ENCODE measurements at places on chromosomes 2 and 18. TPM values are rescaled to one million over a fixed set of nuclear protein-coding genes. Genes with fewer than 3 reads are reported as not detected.

DNA sequence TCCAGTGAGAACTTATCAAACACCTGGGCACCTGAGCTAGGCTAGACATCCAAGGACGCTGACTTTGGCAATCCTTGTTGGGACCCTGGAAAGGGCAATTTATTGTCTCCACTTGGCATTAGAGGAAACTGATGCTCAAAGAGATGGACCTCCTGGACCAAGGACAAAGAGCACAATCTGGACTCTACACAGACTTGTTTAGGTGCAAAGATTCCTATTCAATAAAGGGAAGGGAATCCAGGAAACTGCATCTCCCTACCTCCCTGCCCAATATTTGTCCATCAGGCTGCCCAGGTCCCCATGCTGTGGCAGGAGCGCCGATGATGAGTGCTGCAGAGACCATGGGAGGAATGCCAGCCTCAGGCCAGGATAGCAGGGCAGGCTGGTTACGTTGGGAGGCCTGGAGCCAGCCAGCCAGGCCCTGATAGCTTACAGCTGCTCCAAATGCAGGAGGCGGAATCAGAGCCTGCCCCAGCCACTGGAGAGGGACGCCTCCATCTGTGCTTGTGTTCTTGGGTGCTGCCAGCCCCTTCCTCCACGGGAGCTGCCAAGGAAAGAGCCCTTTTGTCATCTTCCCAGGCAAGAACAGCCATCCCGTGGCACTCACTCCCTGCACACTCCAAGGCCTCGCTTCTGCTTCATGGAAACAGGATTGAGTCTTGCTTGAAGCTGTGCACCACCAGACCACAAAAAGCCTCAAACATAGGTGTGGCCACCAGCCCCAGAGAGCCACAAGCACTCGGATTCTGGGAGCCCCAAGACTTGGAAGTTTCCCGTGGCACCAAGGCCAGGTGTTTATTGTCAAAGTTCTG is 60.0 kb downstream of the HS1BP3 start:
- no peak for DNase-seq

DNA sequence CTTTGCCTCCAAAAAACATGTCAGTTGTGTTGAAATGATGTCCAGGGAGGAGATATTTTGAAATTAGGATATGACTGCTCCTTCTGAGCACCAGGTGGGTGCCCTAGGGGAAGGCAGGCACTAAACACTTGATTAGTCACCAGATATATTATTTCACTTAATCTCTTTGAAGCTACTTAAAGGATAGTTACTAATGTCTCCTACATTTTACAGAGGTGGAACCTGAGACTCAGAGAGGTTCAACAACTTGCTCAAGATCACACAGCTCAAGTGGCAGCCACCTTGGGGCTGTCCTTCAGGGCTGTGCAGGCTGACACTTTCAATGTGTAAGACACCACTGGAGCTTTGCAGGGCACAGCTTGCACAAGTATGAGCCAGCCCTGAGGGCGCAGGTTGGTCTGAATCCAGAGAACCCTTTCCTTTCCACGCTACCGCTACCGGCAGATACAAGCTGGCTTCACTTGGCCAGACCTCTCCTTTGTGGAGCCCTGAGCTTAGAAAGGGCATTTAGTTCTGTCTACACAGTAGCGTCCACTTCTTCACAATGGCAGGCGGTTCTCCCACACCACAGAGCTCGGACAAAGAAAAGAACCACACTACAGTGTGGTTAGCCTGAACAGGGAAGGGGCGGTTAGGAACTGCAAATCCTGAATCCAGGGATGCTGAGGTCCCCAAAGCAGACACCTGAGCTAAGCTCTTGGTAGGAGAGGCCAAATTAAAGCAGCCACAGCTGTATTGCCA is 16.4 kb downstream of the ALPK2 start:
- DNase-seq, result no peak

DNA sequence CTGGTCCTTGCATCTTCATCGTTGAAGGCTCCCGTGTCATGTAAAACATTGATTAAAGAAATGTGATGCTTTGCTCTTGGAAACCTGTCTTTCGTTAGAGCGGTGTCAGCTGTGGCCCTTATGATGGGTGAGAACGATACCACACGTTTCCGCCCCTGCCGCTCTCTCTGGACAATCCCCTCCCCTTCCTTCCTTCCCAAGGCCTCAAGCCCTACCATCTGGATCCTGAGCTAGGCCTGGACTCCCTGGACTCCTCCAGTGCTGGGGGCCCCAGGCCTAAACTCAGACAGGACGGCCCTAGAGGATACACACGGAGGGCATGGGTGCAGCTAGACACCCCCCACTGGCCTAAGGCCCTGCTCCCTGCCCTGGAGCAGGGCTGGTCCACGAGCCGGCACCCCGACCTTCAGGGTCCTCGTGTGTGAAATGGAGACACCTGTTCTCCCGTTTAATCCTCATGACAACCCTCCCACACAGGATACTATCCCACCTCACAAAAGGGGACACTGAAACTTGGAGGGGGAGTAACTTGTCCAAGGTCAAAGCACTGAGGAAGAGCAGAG is 13.2 kb downstream of the BIN1 start:
- DNase-seq, result peak; percentile 71

- no peak for DNase-seq
Measured at GRCh38 chr2:43568228-43568627, 27.6 kb downstream of the THADA start.

DNA sequence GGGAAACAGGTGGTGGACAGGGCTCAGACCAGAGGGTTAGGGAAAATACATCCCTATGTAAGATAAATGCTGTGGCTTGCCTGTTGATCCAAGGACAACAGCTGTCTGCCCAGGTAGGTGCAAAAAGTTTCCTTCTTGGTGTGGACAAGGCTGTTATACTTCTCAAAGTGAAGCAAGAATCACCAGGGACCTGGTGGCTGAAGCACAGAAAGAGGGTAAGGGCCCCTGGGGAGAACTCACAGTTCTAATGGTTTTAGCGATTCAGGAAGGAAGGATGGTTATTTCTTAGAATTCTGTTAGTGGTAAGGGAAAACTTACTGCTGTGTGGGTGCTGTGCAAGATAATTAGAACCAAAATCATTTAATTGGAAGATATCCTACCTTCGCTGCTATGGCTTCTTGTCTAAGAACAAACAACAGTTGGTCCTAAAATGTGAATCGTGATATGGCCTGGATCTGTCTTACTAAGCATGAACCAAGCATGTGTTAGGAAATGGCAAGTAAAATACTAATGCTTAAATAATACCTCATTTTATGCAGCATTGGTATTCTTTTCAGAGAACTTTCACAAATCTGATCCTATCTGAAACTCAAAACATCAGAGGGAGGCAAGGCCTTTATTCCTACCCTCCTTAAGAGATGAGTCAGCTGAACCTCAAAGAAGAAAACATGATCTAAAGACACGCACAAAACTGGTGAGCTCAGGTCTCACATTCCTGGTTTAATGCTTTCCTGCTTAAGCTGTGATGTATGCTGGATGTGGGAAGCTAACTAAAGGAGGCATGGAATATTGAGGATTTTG is 159.2 kb upstream of the THUMPD2 start:
- DNase-seq, result no peak

DNA sequence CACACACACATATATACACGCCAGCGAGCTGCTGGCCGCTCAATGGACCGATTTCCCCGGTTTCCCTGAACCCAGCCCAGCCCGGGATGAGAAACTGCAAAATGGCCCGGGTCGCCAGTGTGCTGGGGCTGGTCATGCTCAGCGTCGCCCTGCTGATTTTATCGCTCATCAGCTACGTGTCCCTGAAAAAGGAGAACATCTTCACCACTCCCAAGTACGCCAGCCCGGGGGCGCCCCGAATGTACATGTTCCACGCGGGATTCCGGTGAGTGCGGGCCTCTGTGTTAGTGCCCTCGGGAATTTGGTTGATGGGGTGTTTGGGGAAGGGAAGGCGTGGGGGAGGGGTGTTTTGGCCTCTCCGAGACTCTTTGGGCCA is 392 bp downstream of the ST8SIA3 start:
- no peak for DNase-seq

HOXD8 gene
- 27.4 TPM for total RNA-seq

DNA sequence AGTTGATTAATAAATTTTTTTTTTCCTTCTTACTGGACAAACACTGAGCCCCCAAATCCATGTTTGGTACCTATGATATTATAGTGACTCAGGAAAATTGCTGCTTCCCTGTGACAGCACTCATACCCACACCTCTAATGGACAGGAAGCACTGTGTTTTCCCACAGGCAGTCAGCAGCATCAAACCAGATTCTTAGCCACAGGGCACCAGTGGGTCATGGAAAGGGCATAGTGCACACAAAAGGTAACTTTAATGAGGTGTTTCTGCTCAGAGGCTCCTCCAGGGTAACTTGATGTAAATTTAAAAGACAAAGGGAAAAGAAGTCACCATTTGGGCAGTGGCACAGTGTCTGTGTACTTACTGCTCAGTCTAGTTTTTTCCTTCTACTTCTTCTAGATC is 34.1 kb downstream of the SERPINB11 start:
- no peak for DNase-seq

DNA sequence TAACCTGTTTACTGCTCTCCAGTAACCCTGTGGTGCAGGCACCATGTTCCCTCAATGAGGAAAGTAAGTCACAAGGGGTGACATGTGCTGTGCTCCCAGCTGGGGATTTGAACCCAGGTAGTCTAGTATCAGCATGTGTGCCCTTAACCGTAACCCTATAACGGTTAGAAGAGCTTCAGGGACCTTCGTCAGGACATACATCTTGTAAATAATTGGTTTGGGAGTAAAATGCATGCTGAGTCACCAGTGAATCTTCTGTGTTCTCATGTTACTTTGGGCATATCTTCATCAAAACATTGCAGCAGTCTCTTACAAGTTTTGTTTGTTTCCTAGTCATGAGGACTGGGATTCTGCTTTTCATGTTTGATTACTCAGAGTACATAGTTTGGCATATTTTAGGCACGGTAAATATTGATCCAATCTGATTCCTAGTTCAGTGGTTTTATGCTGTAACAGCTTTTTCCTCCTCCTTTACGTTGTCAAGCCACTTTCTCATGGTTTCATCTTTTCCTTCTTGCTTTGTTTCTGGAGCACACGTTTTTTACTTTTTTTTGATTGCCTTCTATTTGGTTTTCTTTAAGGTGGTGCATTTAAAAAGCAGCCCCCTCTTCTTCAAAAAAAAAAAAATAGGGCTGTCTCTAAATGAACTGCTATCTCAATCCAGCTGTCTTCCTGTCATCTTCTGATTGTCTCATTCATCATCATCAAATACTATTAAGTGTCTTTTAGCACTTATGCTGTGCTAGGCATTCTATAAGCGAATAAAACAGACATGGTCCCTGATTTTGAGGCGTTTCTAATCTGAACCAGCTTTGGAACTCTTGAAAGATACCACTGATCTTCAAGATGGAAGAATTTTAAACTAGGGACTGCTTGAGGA is 50.4 kb downstream of the CLIP4 start:
- DNase-seq, result peak; percentile 39

- no peak for DNase-seq
Measured at GRCh38 chr18:46343931-46344372, 239.8 kb downstream of the HAUS1 start.

Data from lung microvascular endothelial cell (primary cell).